ENCODE measurements at places on chromosomes 3 and 15. TPM values are rescaled to one million over a fixed set of nuclear protein-coding genes. Genes with fewer than 3 reads are reported as not detected.

PLEKHO2 gene
- total RNA-seq = 30.8 TPM

FANCD2OS gene
- total RNA-seq = not detected

IQCF5 gene
- not detected for total RNA-seq

KLHL40 gene
- not detected for total RNA-seq

ALCAM gene
- 153 TPM for total RNA-seq
